ENCODE measurements at places on chromosomes 7 and 10.

GRCh38 chr7:106777674-106778299 lies 87.3 kb upstream of the PIK3CG start:
- no peak for DNase-seq

DNA sequence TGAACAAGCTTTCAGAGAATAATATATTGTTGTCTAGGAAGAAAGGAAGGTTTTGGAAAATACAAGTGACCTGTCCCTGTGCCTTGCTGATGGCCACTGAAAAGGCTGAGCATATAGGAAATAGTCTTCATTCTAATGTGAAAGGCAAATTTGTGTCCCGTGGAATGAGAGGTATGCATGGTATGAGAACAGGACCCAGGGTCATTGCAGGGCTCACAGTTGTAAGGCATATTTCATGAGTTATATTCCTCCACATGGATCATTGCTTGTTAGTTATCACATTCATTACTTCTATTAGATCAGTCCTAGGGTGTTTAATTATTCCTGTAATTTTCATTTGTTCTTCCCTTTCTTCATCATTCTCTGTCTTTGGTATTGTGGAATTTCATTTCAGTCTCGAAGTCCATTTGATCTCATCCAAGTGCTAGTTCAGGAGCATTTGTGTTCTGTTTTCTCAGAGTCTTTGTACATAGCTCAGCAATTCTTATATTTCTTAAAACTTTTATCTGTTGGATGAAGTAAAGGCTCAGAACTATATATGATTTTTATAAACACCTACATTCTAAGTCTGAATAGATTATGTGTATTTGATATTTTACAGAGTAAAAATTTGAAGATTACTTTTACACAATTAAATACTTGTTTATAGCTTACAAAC lies 39.4 kb upstream of the ARHGAP21 start:
- no peak for DNase-seq

- DNase-seq: no peak
Observed at GRCh38 chr10:62618054-62618453, 186.5 kb upstream of the ADO start.

DNA sequence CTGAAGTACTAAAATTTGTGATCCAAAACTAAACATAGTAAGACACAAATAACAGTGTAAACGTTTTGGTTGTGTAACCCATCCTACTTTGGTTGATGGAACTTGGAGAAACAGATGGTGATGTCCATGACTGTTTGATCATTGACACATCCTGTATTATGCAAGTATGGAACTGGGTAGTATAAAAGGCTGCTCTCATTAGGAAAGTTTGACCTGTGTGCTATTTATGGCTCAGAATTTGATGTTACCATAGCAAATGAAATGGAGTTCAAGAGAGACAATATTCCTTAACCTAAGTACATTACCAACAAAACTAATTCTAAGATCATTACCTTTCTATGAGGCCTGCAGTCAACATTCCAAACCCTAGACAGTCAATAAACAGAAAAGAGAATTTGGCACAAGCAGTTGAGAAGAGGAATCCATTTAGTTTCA lies 39.9 kb downstream of the DKK1 start:
- no peak for DNase-seq

DNA sequence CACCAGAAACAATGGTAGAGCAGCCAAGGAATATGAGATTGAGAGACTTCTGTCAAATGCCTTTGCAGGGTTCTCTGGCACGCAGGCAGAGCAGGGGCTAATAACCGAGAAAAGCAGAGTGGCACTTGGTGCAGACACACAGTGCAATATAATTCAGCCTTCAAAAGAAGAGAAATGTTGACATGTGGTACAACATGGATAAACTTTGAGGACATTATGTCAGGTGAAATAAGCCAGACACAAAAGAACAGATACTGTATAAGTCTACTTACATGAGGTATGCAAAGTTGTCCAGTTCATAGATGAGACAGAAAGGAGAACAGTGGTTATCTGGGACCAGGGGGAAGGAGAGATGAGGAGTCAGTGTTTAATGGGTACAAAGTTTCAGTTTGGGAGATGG lies 41.8 kb downstream of the ITIH5 start:
- no peak for DNase-seq

DNA sequence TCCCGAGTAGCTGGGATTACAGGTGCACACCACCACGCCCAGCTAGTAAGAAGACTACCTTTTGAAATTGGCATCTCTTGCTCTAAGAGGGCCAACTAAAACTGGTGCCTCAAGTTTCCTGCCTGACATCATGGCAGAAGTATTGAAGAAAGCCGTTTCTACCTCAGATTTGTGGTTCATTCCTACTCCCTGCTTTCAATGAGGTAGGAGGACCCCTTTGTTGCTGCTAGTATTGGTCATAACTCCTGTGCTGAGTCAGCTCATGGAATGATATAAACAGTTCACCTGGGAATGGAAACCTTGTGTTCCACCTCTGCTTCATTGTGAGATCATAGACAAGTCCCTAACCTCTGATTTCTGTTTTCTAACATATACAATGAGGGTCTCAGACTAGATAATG lies 82.8 kb downstream of the CDK6 start:
- DNase-seq: no peak

- peak; percentile 62 for DNase-seq
Observed at GRCh38 chr7:17046666-17047065, 164.9 kb upstream of the AGR3 start.

DNA sequence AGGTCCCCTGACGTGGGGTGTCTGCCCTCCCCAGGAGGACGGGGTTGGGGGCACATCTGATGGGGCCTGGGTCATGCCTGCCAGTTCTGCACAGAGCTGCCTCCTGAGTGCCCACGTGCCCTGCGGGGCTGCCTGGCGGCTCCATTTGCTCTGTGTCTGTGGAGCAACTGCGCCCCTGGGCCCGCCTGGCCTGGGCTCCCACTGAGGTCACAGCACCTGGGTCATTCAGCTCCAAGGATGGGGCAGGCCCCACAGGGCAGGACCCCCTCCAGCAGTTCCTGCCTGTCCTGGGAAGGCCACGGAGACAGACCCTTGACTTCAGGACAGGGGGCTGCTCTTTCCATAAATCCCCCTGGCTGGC lies 590.6 kb downstream of the PTPRN2 start:
- no peak for DNase-seq

GRCh38 chr7:29612596-29612995 lies 49.0 kb downstream of the PRR15 start:
- DNase-seq: no peak

DNA sequence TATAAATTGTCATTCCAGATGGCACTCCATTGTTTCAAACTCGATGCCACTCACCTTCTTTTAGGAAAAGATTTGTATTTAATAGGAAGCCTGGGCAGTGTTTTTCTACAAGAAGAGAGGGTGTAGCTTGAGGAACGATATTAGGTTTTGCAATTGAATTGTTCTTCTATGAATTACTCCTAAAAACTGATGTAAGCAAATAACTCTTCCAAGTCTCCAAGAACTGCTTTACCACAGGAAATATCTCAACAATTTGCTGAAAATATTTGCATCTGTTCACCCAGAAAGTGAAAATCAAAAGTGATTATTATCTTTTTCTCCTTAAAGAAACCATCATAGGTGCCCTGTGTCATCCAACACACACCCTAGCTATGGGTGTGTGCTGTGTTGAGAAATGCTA lies 261.3 kb upstream of the MEOX2 start:
- no peak for DNase-seq

- no peak for DNase-seq
Observed at GRCh38 chr7:27917774-27918314, 177.9 kb downstream of the TAX1BP1 start.

DNA sequence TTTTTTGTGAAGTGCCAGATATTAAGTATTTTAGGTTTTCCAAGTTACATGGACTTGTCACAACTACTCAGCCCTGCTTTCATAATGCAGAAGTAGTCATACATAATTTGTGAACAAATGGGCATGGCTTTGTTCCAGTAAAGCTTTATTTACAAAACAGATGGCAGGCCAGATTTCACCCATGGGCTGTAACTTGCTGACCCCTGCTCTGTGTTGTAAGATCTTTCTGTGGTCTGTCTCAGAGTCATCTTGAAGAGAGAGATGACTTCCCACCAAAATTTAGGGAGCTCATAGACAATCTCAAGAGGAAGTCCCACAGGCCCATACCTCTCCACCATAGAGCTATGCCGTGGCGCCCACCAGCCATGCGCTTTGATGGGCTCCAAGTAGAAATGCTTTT lies 616.1 kb downstream of the LRMDA start:
- no peak for DNase-seq

DNA sequence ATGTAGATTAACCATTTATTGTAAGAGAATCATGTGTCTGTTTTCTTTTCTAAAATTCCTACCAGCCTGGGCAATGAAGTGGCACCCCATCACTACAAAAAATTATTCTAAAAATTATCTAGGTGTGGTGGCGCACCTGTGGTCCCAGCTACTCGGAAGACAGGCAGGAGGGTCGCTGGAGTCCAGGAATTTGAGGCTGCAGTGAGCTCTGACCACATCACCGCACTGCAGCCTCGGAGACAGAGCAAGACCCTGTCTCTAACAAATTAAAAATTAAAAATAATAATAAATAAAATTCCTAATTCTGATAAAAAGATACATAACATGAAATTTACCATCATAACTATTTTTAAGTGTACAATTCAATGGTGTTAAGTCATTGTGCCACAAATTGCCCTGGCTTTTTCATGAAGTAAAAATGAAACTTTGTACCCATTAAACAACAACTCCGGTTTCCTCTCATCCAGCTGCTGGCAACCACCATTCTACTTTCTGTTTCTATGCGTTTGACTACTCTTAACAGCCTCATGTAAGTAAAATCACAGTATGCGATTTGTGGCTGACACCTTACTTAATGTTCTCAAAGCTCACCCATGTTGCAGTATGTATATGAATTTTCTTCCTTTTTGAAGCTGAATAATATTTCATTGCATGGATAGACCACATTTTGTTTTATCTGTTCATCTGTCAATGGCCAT lies 20.6 kb upstream of the USP6NL start:
- DNase-seq: no peak

GRCh38 chr10:80474941-80475340 lies 20.8 kb downstream of the TSPAN14 start:
- no peak for DNase-seq

DNA sequence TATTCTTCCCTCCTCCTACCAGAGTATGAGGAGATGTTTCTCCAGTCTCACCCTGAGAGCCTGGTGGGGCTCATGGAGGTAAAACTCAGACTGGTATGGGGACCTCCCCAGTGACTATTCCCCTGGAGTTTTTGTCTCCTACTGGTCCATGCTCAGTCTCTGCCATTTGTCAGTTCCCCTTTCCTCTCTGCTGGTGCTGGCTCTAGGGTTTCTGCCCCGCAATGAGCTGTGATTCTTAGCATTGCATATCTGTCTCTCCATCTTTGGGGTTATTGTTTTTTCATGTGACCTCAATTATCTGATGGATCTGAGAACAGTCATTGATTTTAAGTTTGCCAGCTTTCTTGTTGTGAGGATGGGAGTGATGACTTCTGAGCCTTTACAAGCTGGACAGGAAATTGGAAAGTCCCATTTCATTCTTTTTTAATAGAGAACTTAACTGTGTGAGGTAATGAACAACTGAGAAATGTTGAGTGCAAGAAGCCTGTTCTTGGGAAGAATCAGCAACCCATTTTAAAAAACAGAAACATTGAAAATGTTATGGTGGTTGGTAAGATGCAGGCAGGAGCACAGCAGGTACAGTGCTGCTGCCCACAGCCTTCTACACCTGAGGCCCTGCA lies 26.9 kb downstream of the NACAD start:
- DNase-seq: no peak

DNA sequence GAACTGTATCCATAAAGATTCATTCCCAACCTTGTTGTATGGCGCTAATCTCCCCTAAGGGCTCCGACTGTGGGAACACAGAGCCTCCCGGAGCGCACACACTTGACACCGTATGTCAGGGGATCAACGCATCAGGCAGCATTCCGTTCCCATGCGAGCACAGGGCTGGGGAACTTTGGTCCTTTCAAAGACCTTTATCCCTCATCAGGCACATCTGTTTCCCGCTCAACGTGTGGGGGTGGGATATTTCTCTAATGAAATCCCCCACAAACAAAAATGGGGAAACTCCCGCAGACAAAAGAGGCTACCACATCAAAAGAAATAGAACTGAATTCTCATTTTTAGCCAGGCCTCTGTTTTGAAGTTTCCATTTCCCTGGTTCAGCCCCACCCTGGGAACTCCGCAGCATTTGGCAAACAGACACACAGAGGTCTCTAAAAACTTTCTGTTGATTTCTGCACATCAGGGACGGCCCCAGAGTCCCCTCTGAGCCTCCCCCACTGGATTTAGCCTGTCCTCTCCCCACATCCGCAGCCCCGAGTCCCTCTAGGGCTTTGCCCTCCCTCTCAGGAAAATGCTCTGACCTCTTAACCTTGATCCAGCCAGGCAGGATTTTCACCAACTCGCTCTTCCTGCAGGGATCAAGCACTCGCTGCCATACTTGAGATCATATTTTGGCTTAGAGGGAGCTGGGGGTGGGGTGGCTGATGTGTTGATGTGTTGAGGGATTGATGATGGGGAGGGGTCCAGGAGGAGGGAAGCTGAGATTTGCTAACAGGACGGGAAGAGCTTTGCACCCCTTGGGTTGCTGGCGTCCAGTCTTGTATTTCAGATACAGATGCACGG lies 6.6 kb downstream of the CPA5 start:
- no peak for DNase-seq

- no peak for DNase-seq
Observed at GRCh38 chr7:94394109-94394436, 622 bp upstream of the COL1A2 start.

DNA sequence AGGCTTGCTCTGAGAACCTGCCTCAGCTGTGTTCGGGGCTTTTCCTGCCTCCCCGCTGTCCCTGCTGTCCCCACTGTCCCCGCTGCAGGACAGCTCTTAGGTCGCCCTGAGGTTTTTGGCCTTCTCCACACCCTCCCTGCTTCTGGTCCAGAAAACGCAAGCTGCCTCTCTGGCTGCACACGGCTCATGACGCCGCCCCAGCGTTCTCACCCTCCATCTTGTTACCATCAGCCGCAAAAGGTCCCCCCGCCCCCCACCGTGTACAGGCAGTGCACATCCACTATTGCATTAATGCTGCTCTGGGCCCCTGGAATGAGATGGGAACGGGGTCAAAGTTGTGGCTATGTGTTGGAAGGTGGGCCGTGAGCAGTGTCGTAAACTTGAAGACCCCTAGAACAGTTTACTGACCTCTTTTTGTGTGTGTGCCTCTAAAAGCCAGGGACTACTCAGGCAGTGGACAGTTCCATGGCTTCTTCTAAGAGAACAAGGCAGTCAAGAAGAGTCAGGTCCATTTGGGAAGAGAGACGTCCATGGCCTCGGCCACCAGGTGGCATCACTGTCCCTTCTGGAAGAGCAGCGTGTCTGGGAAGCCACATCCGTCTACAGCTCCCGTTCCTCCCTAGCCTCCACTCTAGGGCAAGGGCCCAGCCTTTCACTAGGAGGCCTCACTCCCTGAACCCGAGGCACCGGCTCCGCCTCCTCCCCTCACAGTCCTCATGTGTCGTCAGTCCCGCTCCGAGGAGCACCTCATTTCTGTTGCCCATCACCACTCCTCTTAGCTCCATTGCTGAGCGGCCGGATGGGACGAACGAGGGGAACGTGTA lies 38.5 kb upstream of the MKRN1 start:
- DNase-seq: peak; percentile 89

DNA sequence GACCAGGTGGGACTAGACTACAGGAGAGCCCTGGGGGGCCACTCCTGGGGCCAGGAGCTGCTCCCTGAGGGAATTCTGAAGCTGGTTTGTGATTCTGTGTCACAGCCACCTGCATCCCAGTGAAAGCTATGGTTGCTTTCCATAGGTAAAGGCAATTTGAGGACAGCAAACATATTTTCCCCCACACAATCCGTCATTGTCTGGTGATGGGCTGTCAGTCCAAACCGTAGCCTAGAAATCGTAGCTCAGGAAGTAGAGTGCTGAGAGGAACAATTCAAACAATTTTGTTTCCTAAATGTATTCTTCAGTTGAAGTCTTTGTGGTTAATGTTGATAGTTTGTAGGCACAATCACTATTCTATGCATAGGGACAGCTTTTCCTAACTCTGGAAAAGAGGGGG lies 106.0 kb upstream of the INSYN2A start:
- no peak for DNase-seq

Data from right lobe of liver (tissue), 6 donors.